ENCODE measurements at places on chromosomes 16 and 17. TPM values are rescaled to one million over a fixed set of nuclear protein-coding genes. Genes with fewer than 3 reads are reported as not detected.

Gene VMO1
- total RNA-seq = 1.2 TPM

Gene SGF29
- total RNA-seq = 6.5 TPM

Gene MEOX1
- 0.16 TPM for total RNA-seq

Gene GUCY2D
- 0.09 TPM for total RNA-seq

Gene NDUFAB1
- total RNA-seq = 53.0 TPM

Gene VTN
- 0.09 TPM for total RNA-seq

Gene CCL23
- not detected for total RNA-seq

Gene ADAT1
- 28.1 TPM for total RNA-seq
